ENCODE measurements at places on chromosomes 1 and 21. TPM values are rescaled to one million over a fixed set of nuclear protein-coding genes. Genes with fewer than 3 reads are reported as not detected.
A peak's percentile ranks its signal among the peaks of the same experiment; 100 is the strongest.

DNA sequence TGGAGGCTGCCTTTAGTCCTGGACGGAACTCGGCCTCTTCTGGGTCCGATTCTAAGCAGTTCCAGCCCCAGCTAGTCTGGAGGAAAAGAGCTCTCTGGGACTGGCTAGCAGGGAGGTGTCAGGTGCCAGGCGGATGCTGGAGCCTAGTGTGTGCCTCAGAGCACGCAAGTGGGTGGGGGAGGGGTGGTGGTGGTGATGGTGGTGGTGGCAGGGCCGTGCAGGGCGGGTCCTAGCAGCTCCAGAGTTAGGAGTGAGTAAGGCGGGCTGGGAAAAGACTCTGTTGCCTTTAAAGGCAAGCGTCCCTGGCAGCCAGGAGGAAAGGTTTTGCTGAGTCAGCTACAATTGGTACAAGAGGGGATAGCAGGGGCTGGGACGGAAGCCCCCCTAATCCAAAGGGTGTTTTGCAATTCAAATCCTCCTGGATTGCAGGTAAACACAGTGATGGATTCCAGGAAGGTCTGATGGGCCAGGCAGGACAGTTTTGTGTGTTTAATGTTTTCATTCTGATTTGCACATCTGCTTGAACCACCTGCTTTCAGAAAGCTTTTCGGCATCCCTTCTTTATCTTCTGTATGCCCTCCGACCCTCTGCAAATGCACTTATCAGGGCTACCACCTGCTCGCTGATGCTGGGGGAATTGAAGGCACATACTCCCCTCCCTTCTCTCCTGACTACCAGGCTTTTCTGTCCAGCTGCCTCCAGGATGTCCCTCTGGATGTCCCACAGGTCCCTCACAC, 4.1 kb upstream of the SLC2A1 start:
- H3K4me3 ChIP-seq, result no peak overlapping the region
- no peaks in the 10 kb centered on the region for H3K27me3 ChIP-seq
- H3K36me3 ChIP-seq, result no peaks in the 10 kb centered on the region
- DNase-seq, result peak; percentile 52
- peaks cover 72% of the 10 kb centered on the region for H3K4me1 ChIP-seq

DNA sequence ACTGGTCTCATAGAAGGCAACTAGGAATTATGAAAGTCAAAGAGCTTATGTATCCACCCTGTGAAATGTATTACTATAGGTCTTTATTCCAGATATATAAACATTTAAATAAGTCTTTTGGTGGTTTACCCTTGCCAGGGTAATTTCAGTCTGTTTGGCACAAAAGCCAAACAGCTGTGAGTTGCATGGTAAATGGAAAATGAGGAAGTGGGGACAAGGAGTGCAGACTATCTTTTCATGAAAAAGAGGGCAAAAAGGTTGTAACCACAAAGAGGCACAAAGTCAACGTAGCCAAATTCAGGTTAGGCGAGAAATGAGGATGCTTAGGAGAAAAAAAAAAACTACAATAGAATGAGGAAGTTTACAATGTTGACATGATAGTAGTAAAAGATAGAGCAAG, 492.3 kb upstream of the PRMT6 start:
- no peaks in the 10 kb centered on the region for H3K27me3 ChIP-seq
- H3K27ac ChIP-seq, result no peak overlapping the region
- no peaks in the 10 kb centered on the region for H3K36me3 ChIP-seq
- DNase-seq, result no peak
- H3K4me1 ChIP-seq, result no peaks in the 10 kb centered on the region

GRCh38 chr1:190193508-190194115, 284.1 kb downstream of the BRINP3 start:
- H3K27ac ChIP-seq, result no peak overlapping the region
- no peaks in the 10 kb centered on the region for H3K4me1 ChIP-seq
- no peaks in the 10 kb centered on the region for H3K36me3 ChIP-seq
- DNase-seq, result no peak

DNA sequence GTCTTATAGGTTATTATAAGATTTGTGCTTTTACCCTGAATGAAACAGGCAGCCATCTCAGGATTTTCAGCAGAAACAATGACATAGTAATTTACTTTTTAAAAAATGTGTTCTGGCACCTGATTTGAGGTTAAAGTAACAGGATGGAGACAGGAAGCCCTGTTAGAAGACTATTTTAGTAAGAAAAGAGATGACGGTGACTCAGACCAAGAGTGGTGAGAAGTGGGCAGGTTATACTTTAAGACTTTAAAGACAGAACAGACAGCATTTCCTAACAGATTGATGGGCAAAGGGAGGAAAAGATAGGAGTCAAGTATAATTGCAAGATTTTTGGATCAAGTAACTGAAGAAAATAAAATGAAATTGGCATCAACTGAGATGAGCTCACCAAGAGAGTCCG, 436.8 kb upstream of the NR5A2 start:
- no peak for DNase-seq
- H3K4me3 ChIP-seq, result no peak overlapping the region
- no peaks in the 10 kb centered on the region for H3K27me3 ChIP-seq
- H3K36me3 ChIP-seq, result no peaks in the 10 kb centered on the region
- H3K4me1 ChIP-seq, result no peaks in the 10 kb centered on the region

GRCh38 chr1:229194096-229194495, 76.8 kb upstream of the RAB4A start:
- H3K36me3 ChIP-seq, result no peaks in the 10 kb centered on the region
- DNase-seq, result no peak
- peaks cover 7% of the 10 kb centered on the region for H3K4me1 ChIP-seq
- no peaks in the 10 kb centered on the region for H3K27me3 ChIP-seq

DNA sequence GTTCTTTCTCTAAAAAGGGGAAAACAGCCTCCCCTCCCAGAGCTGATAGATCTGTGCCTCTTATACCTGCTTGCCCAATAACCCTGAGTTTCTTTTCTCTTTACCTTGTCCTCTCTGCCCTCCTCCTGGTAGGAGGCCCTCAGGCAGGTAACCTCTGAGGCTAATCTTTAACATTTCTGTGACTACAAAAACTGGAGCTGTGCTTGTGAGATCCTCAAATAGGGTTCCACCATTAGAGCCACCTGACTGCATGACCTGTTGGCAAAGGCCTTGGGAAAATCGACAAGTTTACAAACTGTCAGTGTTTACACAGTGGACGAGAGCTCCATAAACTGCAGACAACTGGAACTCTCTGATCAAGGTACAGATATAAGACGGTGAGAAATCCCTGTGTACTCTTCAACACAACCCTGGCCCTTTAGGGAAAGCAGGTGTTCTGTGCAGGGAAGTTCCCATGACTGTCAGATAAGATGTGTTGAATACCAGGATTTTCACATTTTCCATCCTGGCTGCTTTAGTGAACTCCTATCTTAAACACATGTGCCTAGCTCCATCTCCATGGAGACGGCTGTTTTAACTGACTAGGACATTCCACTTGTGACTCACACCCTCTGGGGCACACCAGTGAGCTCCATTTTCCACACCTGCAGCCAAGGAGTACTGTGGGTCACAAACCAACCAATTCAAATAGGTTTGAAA, 38.3 kb downstream of the ECE1 start:
- H3K27me3 ChIP-seq, result no peaks in the 10 kb centered on the region
- peak overlapping the region; percentile 95 for H3K27ac ChIP-seq
- peaks cover 4% of the 10 kb centered on the region for H3K36me3 ChIP-seq
- peaks cover 38% of the 10 kb centered on the region for H3K4me1 ChIP-seq
- peak; percentile 84 for DNase-seq
- H3K4me3 ChIP-seq, result no peak overlapping the region

DNA sequence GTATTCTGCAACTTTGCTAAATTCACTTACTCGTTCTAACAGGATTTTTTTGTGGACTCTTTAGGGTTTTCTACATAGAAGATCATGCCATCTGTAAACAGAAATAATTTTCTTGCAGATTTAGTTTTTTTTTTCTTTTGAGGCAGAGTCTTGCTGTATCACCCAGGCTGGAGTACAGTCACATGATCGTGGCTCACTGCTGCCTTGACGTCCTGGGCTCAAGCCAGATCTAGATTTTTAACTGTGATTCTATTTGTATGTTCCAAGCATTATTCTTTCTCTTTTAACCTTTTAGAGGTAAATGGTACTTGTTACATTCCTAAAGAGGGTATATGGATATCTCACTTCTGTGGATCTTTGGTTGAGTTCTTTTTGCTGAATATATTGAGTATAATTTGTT, 18.6 kb downstream of the FABP3 start:
- no peak for DNase-seq
- no peaks in the 10 kb centered on the region for H3K27me3 ChIP-seq
- no peak overlapping the region for H3K27ac ChIP-seq
- H3K4me3 ChIP-seq, result no peak overlapping the region
- no peaks in the 10 kb centered on the region for H3K36me3 ChIP-seq

DNA sequence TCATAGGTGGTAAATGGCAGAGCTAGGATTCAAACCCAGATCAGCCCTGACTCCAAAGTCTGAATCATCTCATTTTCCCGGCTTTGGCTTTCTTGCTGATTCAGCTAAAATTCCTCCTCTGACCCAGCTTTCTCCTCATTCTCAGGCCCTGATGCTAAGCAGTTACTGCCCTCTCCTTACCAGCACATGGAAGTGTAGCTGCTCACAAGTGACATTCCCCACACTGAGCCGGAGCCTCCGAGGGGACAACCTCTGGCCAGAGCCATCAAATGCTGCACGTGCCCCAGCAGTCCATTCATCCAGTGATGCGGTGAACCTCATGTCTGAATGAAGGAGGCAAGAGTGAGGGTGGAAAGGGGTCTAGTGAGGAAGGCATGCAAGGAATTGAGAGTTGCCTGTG, 11.1 kb downstream of the ITGA10 start:
- no peaks in the 10 kb centered on the region for H3K4me1 ChIP-seq
- DNase-seq, result no peak
- no peaks in the 10 kb centered on the region for H3K27me3 ChIP-seq
- no peak overlapping the region for H3K27ac ChIP-seq
- H3K36me3 ChIP-seq, result no peaks in the 10 kb centered on the region
- H3K4me3 ChIP-seq, result no peak overlapping the region

DNA sequence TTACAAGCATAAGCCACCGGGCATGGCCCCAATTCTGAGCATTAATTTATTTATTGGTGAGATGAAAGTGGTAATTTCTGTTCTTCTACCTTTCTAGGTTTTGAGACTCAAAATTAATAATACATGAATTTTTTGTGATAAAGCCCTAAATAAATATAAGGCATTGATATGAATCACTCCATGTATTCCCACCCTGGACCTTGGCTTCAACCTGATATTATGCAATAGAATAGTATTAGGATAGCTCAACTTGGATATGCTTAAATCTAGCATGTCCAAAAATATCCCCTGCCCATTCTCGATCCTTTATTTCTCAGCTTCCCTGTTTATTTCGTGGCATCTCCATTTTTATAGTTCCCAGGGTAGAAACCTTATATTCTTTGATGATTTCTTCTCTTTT, 2.5 kb downstream of the AGL start:
- H3K27me3 ChIP-seq, result no peaks in the 10 kb centered on the region
- H3K27ac ChIP-seq, result no peak overlapping the region
- H3K4me3 ChIP-seq, result no peak overlapping the region
- DNase-seq, result no peak
- H3K4me1 ChIP-seq, result 0 out of 2 replicates have a peak, but pooled peaks cover 4% of the 10 kb centered on the region

DNA sequence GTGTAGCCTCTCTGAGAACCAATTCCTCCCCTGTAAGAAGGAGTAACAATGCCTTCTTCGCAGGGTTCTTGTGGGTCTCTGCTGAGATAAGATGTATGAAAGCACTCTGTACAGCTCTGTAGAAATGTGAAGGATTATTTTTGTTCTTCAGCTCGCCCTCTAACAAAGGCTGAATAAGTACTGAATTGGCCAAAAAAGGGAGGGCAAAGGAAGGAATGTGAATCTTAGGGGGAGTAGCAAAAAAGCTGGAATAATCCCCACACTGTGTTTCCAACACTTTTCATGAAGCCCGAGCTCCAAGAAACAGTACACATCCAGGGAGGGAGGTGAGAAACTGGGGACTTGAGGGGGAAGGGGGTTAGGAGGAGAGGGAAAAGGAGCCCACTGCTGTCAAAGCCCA, 14.0 kb upstream of the SLC41A1 start:
- no peak for DNase-seq
- H3K27ac ChIP-seq, result no peak overlapping the region
- H3K36me3 ChIP-seq, result no peaks in the 10 kb centered on the region
- no peaks in the 10 kb centered on the region for H3K4me1 ChIP-seq
- no peak overlapping the region for H3K4me3 ChIP-seq
- H3K27me3 ChIP-seq, result no peaks in the 10 kb centered on the region

GRCh38 chr1:9004031-9004699, 22.1 kb downstream of the SLC2A7 start:
- no peak for DNase-seq
- H3K4me1 ChIP-seq, result peaks cover 52% of the 10 kb centered on the region
- H3K36me3 ChIP-seq, result no peaks in the 10 kb centered on the region

GRCh38 chr21:46368533-46369285, 44.8 kb downstream of the PCNT start:
- H3K27me3 ChIP-seq, result no peaks in the 10 kb centered on the region
- H3K27ac ChIP-seq, result no peak overlapping the region
- no peaks in the 10 kb centered on the region for H3K4me1 ChIP-seq
- no peak overlapping the region for H3K4me3 ChIP-seq

DNA sequence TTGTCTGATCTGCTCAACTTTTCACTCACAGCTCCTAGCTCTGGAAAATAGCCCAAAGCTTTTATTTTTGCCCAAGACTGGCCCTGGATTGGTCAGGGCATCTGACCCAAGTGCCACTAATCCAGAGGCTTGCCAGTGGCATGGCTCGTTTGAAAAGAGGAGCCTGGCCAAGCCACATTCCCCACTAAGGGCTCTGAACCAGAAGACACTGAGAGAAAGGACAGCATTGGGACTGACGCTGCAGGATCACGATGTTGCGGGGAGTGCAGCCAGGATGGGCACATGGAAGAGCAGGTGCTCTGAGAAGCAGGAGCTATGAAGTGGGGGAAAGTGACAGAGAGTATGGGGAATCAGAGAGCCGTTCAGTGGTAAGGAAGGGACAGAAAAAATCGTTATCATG, 44.9 kb upstream of the TSPAN2 start:
- H3K27me3 ChIP-seq, result no peaks in the 10 kb centered on the region
- DNase-seq, result no peak
- H3K36me3 ChIP-seq, result no peaks in the 10 kb centered on the region

- no peaks in the 10 kb centered on the region for H3K27me3 ChIP-seq
- no peak overlapping the region for H3K4me3 ChIP-seq
- peak overlapping the region; percentile 33 for H3K27ac ChIP-seq
- H3K36me3 ChIP-seq, result no peaks in the 10 kb centered on the region
Observed at GRCh38 chr1:208159555-208160258, 84.5 kb downstream of the PLXNA2 start.

- H3K27ac ChIP-seq, result no peak overlapping the region
- H3K27me3 ChIP-seq, result no peaks in the 10 kb centered on the region
- no peak for DNase-seq
- no peaks in the 10 kb centered on the region for H3K36me3 ChIP-seq
- H3K4me1 ChIP-seq, result no peaks in the 10 kb centered on the region
Observed at GRCh38 chr1:43913666-43914360, 19.8 kb upstream of the ARTN start.

The TMCO1 gene
- 152 TPM for total RNA-seq

The GUCA2A gene
- 28.8 TPM for total RNA-seq

The OR10Z1 gene
- not detected for total RNA-seq

The C1orf94 gene
- total RNA-seq, result not detected

The PLEKHG5 gene
- 12.2 TPM for total RNA-seq

The MMEL1 gene
- total RNA-seq, result not detected

The FCMR gene
- not detected for total RNA-seq

The TFAP2E gene
- 3.5 TPM for total RNA-seq

The HRNR gene
- not detected for total RNA-seq

The SMAP2 gene
- total RNA-seq, result 7.5 TPM

Measured in Caco-2 (cell line).